NCI-H1105 (cell line): ENCODE measurements at places on chromosomes 7 and 10.

GRCh38 chr7:130277763-130278643 lies 11.3 kb downstream of the CPA2 start:
- DNase-seq = peak; percentile 32

DNA sequence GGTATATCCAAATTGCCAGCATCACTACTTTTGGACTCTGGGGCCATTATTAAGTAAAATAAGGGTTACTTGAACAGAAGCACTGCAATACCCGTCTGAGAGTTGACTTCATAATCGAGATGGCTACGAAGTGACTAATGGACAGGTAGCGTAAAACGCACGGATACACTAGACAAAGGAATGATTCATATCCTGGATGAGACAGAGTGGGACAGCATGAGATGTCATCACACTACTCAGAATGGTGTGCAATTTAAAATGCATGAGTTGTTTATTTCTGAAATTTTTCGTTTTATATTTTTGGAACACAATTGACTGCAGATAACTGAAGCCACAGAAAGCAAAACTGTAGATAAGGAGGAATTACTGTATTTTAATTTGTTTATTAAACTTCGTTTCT lies 421.5 kb upstream of the LRGUK start:
- DNase-seq = no peak

- no peak for DNase-seq
Measured at GRCh38 chr10:23467012-23467411, 28.1 kb downstream of the OTUD1 start.

DNA sequence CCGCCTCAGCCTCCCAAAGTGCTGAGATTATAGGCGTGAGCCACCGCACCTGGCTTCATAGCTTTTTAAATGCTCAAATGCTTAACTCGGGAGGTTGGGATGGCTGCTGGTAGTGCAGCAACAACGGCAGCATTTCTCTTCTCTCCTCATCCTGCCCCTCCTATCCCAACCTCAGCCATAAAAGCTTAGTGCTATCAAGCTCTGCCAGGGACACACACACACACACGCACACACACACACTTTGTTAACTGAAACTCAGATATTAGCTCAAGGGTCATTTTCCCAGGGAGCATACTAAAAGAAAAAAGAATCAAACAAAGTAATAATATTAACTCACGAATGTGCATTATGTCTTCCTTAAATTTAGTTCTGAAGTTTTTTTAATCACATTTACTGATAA lies 63.0 kb upstream of the HPS1 start:
- no peak for DNase-seq

GRCh38 chr10:35336084-35336831 lies at the start of gene CCNY:
TSS of gene CCNY (plus strand) at chr10:35336509. CDS start at chr10:35337054, 545 bp downstream.
- DNase-seq = peak; percentile 14

DNA sequence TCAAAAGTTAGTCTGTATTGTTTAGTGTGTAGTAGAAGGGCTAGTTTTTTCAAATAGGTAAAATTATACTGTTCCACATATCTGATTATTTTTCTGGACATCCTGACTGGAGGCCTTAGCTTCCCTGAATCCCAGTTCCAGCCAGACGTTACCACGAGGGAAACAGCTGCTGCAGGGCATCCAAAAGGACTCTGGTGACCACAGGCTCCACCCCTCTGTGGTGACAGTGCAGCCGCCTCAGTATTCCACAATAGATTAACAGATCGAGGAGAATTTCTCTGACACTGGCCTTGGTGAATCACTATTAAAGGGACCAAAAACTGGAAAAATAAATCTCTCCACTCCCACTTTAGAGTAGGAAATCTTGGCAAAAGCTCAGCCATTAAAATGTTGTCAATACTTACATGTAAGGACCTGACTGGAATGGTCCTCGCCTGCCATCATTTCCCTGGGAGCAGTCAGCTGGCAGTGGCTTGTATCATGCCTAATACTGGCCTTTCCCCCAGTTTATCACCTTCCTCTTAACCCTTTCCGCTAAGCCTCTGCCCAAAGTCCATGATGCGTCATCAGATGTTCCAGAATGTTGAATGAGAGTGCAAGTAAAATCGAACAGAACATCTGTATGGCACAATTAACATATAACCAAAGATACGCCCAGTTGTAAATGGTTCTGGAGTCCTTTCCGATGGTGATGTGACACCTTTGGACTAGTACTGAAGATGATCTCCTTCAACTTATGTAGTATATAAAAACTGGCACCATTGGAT lies 31.6 kb downstream of the ENO4 start:
- DNase-seq = no peak

GRCh38 chr7:45435846-45436245 lies 138.3 kb upstream of the ADCY1 start:
- DNase-seq = no peak

GRCh38 chr10:79449181-79450146 lies 4.0 kb upstream of the ZCCHC24 start:
- DNase-seq = no peak

DNA sequence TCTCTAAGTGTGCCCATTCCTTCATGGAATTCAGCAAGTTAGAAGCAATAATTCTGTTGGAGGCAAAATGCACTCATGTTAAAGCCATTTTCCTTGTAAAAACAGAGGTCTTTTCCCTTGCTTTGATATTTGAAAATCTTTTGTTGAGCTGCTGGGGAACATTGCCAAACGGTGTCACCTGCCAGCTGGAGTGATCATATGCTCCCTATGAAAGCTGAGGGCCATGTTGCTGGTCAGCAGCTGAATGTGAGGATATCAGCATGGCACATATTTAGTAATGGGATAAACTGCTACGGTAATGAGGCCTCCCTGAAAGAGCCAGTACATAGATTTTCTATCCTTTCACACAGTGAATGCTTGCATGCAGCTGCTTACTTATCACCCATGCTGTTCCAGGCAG lies 224.3 kb downstream of the THSD7A start:
- peak; percentile 82 for DNase-seq

DNA sequence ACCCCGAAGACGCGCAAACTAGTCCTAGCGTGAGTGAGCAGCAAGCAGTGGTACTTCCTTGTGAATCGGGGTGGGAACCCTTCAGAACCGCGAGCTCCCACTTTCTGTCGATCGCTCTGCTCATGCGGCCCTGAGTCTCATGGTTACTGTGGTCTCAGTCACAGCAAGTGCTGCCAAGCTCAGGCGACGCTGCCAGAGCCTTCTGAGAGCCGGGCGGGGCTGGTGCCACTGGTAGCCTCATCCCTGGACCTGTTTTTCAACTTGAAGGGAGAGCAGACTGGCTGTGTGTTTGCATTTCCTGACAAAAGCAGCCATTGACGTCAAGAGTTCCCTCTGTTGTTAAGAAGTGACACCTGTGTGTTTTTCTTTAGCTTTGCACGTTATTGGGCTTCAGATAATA lies 32.9 kb upstream of the BHLHA15 start:
- DNase-seq = no peak

GRCh38 chr10:34920578-34920977 lies 105.5 kb upstream of the PARD3 start:
- DNase-seq = no peak

DNA sequence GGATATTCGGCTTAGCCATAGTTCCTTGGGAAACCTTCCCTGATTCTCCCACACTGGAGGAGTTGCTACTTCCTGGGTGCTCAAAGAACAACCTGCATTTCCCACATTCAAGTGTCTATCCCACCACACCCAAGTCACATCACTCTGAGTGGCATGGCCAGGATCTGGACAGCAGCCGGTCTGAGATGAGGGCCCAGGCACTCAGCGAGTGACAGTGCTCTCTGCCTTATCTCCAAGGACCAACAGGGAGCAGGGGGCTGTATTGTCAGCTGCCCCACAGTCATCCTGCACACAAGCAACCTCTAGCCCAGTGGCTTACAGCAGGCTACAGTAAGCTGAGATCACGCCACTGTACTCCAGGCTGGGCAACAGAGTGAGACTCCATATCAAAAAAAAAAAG lies 16.1 kb upstream of the SLC18A3 start:
- DNase-seq = no peak

DNA sequence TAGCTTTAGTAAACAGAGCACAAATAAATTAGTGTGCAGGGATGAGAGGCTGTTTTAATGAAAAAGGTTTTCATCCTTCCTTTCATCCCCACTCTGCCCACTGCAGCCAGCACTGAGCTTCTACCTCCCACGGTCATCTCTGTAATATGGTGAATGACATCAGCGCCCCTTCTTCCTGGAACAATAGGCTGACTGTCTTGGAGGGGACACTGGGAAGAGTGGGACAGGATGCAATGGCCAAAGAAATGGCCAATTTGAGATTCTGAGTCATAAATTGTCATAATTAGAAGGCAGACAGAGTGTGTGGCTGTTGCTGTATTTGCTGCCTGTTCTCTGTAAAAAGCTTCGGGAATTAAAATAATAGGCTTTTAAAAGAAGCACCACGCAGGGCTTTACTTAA lies 126.7 kb upstream of the CALN1 start:
- DNase-seq = no peak

- no peak for DNase-seq
Measured at GRCh38 chr7:68155676-68156075, 1159.0 kb downstream of the TYW1 start.

DNA sequence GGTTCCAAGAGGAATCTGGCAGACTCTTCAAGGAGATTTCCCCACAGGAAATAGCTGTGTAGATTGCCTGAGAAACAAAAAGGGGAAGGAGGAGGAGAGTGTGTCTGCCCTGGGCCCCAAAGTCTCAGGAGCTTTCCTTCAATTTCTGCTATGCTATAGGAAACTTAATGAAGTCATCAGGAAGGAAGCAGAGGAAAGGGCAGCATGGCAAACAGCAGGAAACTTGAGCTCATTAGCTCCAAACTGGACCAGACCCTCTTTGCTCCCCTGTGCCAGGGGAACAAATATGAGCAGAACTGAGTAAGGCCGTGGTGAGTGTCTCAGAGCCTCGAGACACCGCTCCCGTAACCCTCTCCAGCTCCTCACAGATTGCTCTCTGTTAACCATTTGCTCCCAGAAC lies 4.8 kb upstream of the KCNIP2 start:
- DNase-seq = no peak

DNA sequence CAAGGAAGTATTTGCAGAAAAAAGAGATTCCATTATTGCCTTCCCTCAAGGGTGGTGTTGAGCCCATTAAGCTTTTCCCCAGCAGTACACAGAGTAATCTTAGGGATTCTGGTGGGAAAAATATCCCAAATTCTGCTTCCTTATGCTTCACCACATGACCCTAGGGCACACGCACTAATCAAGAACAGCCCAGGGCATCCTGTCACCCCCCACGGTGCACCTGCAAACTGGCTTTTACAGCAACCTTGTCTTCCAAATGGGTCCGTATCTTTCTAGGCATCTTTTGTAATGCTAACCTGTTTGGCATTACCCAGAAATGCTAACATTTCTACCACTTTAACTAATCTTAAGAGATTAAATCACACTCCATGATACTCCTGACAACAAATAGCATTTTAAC lies 926 bp upstream of the C7orf33 start:
- no peak for DNase-seq

DNA sequence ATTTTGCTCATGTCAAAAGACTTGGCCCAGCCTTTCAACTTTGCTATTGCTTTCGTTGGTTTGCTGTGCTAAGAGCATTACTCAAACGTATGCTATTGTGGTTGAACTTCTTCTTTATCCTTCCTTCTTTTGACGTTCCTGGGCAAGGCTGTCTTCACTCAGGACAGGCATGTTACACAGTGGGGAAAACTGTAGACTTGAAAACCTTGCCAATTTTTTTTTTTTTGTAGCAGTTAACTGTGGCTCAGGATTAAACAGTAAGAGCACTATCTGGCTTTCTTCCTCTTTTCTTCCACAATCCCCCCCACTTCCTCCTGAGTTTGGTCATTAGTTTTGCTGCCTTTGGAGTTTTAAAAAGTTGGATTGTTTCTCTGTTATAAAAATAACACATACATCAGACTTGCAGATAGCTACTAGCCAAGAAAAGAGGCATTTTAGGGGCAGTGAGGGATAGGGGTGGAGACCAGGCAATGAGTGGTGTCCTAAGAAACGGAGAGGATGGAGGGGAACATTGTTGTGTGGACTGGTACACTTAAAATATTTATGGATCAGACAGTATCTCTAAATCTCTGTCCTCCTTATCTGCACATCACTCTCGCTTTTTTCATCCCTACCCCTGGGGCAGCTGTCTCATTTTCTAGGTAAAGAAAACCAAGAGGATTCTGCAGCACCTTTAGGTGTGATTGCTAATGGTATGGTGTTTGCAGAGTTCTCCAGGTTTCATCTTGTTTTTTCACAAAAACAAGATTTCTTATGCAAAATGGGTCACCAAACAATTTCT lies 181.7 kb downstream of the LRMDA start:
- no peak for DNase-seq
